Left colon (tissue), 2 donors: ENCODE measurements at places on chromosomes 5 and 9. TPM values are rescaled to one million over a fixed set of nuclear protein-coding genes. Genes with fewer than 3 reads are reported as not detected.

Gene C8G
- total RNA-seq, result 8.3 TPM

- no peak for DNase-seq
Observed at GRCh38 chr5:61464512-61464911, 132.5 kb downstream of the ZSWIM6 start.

Gene SOX30
- total RNA-seq, result 0.15 TPM

GRCh38 chr9:116516456-116516855 lies 170.6 kb upstream of the TRIM32 start:
- DNase-seq, result no peak

Gene FRRS1L
- 0.81 TPM for total RNA-seq

DNA sequence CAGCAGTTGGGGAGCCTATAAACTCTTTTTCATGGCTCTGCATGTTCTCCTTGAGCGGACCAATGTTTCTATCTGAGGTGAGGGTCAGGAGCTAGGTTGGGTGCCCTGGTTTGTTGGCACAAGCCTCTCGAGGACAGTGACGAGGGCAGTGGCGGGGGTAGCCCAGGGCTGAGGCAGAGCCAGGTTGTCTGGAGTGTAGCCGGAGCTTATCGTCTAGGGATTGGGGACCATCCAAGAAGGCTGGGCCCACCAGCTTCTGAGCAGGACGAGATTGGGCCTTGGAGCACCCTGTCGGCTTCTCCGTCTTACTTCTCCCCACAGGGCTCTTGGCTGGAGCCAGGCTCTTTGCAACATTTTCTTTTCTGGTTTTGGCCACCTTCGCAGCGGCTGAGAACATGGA lies 13.2 kb upstream of the CCL21 start:
- no peak for DNase-seq

GRCh38 chr5:50715001-50715400 lies 48.6 kb downstream of the PARP8 start:
- no peak for DNase-seq

Gene ANKRD18A
- 12.2 TPM for total RNA-seq

Gene FNIP1
- total RNA-seq, result 34.3 TPM

GRCh38 chr5:177339107-177339638 lies 12.3 kb downstream of the LMAN2 start:
- DNase-seq, result no peak

DNA sequence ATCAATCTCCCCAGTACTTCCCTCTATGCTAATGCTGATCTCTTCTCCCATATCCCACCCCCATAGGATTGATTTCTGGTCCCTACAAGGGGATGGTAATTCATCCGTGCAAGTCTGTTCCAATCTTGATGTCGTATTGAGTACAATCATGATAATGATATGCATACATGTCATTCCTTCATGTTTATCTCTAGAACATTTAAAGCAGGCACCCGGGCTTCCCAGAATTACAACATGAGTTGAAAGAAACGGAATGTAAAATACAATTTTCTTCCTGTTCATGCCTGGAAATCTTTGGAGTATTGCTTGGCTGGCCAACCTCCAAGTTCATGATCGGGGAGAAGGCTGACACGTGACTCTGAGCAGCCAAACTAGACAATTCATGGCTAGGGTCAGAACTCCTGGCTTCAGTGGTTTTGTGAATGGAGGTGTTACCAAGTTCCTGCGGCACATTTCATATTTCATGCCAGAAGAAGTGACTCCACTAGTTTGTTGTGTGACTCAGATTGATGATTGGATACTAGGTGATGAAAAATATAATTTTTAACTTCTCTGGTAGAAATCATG lies 66.6 kb downstream of the C9orf152 start:
- DNase-seq, result no peak

Gene DMRTA1
- 0.64 TPM for total RNA-seq

- no peak for DNase-seq
Observed at GRCh38 chr5:115394531-115394930, 98.1 kb upstream of the CCDC112 start.

Gene SNX24
- 20.8 TPM for total RNA-seq

Gene GOLGA1
- 30.5 TPM for total RNA-seq

Gene DND1
- 0.78 TPM for total RNA-seq
